ENCODE measurements at places on chromosomes 11 and 22.
A peak's percentile ranks its signal among the peaks of the same experiment; 100 is the strongest.

DNA sequence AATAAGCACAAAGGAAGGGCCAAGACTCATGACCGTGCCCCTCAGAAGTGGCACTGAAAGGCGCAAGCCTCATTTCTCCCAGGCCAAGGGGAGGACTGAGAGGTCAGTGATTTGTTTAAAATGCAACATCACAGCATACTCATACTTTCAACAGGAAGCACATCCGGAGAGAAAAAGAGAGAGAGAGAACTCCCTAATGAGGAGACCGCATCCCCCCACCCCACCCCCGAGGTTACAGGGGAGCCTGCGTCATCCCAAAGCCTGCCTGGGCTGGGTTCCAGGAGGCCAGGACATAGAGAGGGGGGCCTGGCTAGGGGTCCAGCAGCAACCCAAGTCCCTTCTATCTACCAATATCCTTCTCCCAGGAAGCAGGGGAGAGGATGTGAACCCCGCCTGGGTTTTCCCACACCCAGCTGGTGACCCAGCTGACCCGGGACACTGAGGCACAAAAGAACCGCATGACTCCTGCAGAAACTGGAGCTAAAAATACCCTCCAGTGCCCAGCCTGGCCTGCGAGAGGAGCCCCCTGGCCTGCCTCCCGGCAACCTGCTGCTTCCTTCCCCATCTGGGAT, 3.8 kb downstream of the CSNK1E start:
- no peak for DNase-seq

- DNase-seq = no peak
Measured at GRCh38 chr11:67466962-67467771, 1.9 kb downstream of the TMEM134 start.

DNA sequence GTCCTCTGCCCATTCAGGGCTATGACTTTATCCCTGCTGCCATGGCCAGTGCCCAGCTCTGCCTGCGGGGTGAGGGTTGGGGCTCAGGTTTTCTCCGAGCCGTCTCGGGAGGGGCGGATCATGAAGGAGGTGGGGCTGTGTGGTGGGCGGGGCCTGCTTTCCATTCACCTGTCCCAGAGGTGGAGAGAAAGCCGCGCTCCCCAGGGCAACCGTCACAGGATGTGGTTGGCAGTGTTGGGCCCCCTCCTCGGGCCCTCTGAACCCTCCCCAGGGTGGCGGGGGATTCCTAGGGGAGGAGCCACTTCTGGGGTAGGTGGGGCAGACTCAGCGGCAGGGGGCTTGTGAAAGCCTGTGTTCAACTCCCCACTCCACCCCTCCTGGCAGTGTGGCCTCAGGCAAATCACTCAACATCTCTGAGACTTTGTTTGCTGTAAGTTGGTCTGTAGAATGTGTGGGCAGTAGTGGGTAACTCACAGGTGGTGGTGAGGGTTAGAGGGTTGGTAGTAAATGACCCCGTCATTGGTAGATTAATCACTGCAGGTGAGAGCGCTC, 50.3 kb downstream of the CD6 start:
- peak; percentile 79 for DNase-seq

- no peak for DNase-seq
Measured at GRCh38 chr11:87361891-87362290, 324.2 kb downstream of the TMEM135 start.

- DNase-seq = no peak
Measured at GRCh38 chr22:22943521-22944267, 56.1 kb downstream of the IGLL5 start.

DNA sequence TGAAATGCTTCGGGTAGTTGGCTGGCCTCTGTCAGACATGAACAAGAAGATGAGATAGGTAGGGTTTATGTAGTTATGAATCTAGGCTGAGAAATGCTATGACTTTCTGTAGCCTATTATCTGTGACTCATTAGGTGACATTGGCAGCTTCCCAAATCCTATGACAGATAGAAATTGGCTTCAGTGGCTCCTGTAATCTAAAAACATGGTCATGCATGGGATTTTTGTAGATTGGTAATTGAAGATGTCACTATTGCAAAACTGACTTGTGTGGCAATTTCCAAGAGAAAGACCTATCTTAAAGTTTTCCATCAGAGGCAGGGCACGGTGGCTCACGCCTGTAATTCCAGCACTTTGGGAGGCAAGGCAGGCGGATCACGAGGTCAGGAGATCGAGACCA, 29.4 kb upstream of the GRIK4 start:
- no peak for DNase-seq

GRCh38 chr11:43579171-43579918, 101.2 kb upstream of the HSD17B12 start:
- no peak for DNase-seq

DNA sequence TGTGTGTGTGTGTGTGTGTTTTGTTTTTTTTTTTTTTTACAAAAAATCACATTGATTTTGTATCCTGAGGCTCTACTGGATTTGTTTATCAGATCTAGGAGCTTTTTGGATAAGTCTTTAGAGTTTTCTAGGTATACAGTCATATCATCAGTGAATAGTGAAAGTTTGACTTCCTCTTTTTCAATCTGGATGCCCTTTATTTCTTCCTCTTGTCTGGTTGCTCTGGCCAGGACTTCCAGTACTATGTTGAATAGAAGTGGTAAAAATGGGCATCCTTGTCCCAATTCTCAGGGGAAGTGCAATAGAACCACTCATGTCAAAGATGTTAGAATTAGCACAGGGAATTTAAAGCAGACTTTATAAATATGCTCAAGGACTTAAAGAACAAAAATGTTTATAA, 32.6 kb upstream of the PRDM11 start:
- no peak for DNase-seq

DNA sequence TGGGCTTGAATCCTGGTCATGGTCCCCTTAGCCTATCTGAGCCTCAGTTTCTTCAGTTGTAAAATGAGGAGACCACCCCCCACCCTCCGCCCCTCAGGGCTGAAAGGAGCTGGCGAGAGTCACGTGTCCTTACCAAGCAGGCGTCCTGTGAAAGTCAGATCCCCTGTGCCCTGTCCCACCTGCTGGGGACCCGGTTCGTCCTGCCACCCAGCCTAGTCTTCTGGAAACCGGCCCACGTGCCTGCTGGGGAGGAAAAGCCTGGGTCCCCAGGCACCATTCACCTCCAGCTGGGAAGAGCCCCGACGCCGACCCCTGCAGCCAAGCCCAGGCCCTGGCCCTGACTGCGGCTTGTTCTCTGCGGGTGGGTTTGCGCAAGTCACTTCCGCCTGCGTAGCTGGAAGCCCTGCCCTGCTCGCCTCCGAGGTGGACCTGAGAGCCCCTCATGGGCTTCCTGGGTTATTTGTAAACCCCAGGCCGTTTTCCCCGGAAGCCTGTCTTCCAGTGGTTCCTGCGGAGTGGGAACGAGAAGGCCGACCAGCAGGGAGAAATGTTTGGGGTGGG, 679 bp upstream of the SSH3 start:
- no peak for DNase-seq

DNA sequence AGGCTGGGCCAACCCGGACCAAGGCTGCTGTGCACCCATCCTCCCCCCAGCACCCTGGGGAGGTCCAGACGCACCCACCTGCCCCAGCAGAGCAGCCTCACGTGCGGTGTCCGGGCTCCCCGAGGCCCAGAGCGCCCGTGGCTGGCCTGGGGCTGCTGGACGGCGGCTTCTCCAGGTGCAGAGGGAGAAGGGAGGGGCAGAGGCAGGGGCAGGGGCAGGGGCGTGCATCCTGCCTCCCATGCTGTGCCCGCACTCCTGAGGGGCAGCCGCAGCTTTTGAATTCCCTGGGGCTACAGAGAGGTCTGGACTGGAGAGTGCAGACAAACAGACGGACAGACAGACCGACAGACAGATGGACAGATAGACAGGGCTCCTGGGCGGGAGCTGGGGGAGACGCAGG, 83.6 kb upstream of the PRR5 start:
- no peak for DNase-seq

DNA sequence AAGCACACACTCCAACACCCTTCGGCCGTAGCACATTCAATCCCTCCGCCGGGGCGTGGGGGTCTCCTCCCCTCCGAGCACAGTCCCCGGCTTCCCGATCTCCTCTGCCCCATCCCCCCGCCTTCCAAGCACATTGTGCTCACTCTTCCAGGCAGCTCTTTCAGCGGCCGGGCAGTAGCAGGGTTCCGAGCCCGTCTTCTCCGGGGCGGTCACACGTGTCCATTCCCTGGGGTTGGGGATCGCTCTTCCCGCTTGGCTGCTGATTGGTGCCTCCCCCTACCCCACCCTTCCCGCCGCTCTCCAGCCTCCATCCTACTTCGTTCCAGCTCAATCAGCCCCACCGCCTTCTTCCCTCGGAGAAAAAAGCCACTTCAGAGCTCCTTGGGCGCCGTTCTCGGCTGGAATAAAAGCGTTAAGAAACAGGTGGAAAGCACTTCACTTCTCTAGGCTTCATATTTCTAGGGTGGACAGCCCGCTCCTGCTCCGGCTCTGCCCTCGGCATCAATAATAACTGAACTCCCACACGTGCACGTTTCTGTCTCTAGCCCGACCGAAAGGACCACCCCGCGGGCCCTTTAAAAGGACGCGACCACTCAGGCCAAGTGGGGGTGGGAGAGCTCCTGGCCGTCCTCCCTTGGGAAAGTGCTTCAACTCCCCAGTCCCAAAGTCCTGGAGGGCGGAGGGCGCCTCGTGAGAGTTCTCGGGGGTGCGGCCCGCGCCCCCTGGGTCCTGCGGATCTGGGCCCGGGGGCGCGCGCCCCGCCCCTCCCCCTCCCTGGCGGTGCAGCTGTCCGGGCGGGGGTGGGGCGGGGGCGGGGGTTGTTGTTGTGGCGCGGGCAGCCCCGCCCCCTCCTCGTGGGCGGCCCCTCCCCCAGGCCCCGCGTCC, 464 bp upstream of the CECR2 start:
- no peak for DNase-seq

DNA sequence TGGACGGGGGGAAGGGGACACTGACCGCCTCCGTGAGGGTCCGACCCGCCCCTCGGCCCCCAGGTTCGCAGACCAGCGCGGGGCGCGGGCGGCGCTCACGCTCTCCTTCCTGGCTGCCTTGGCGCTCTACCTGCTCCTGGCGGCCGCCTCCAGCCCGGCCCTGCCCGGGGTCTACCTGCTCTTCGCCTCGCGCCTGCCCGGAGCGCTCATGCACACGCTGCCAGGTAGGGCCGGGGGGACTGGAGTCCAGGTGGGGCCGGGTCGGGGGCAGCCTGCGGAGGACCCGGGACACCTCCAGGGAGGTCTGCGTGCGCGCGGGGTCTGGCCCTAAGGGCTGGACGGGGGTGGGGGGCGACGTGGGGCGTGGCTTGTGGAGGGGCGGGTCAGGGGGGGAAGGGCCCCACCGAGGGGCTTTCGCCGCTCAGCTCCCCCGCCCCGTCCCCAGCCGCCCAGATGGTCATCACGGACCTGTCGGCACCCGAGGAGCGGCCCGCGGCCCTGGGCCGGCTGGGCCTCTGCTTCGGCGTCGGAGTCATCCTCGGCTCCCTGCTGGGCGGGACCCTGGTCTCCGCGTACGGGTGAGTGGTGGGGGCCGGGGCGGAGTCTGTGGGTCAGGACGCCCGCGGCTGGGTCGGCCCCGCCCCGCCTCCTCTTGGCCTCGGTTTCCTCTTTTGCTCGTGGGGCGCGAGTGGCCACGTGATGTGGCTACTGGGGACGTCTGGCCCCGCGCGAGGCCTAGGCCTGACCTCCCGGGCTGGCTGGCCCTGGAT, 19.9 kb downstream of the PHLDA2 start:
- DNase-seq = no peak

DNA sequence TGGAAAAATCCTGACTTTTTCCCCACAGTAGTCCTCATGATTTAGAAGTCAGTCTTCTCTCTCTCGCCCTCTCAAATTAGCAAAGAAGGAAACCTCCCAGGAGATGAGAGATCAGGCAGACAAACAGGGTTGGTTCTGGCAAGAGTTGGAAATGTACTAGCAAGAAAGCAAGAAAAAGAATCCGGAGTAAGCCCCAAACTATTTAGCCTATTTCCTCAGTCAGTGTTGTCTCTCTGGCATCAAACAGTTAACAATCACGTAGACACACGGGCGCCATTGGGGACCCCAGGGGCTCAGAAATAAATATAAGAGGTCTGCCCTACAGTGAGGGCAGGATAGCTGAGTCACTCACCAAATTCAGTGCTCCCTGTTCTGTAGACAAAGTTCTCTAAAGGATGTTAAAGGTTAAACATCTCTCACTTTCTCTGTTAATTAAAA, 4.7 kb downstream of the C11orf52 start:
- DNase-seq = no peak

DNA sequence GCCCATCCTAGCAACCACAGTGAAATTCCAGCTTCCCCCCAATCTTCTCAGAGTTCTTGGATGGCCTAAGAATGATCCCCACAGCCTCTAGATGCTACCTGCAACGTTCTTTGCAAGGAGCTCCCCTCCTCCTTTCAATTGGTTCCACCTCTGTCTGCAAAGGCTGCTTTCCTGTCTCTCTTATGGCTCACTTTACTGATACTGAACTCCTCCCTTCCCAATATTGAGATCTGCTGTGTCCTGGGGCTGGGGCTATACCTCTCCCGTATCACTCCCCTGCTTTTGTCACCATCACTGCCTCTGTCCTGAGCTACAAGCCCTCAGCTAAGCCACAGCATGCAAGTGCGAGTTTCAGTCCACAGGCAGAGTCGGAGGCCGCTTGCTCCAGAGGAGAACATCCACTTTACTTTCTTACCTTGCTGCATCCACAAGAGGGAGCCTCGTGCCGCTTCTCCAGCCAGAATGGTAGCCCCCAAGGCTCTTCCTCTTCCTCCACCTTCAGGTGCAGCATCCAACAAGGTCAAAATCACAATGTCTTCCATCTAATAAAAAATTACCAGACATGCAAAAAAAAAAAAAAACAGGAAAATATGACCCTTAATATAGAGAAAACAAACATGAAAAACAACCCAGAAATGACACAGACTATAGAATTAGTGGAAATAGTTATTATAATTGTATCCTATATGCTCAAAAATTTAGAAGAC, 48.6 kb upstream of the TMEM45B start:
- no peak for DNase-seq

GRCh38 chr22:40325315-40325714, 21.0 kb upstream of the ADSL start:
- no peak for DNase-seq

GRCh38 chr22:17946662-17947367, 77.5 kb downstream of the MICAL3 start:
- DNase-seq = no peak

DNA sequence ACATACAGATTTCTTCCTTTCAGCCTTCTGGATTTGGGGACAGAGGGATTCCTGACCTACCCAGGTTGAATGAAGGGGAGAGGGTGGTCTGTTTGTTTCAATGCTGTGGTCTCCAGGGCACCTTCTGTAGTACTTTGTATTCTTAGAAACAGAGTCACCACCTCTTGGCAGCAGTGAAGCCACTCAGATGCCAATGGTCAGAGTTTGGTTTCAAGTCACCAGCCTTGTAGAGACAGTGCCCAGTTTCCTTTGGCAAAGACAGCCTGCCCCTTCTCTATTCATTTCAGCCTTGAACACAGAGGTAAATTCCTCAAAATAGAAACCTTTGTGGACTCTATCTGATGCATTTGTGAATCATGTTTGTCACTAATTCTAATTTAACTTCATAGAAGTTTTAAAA, 111.7 kb upstream of the RASSF10 start:
- no peak for DNase-seq

All from stimulated activated CD8-positive, alpha-beta memory T cell treated with anti-CD3 and anti-CD28 coated beads, Interleukin-2, amount 100 ng/mL, for 1 hour (primary cell).